Activated naive CD8-positive, alpha-beta T cell treated with anti-CD3 and anti-CD28 coated beads for 36 hours (primary cell): ENCODE measurements at places on chromosomes 12 and 14. TPM values are rescaled to one million over a fixed set of nuclear protein-coding genes. Genes with fewer than 3 reads are reported as not detected.

Gene ABCD2
- total RNA-seq = 3.6 TPM

GRCh38 chr14:100436745-100437406, 113.7 kb downstream of the SLC25A47 start:
- H3K4me1 ChIP-seq = peaks cover 32% of the 10 kb centered on the region
- no peak for DNase-seq
- no peaks in the 10 kb centered on the region for H3K27me3 ChIP-seq

DNA sequence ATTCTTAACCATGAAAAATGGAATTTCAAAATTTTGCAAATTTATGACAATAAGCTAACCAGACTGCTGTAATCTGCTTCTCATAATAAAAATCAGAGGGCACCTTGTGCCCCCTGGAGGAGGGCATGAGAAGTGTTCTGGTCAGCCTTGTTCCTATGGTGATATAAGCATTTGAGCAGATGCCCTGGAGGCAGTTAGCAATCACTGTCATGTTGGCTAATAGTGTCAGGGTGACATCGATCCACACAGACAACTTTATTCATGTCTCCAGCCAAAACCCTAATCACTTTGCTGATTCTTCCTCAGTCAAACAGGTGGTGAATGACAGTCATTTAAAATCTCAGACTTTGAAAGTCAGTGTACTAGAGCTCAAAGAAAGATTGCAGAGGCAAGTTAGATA, 943.0 kb downstream of the GALC start:
- DNase-seq = peak; percentile 2
- no peaks in the 10 kb centered on the region for H3K27me3 ChIP-seq
- H3K36me3 ChIP-seq = no peaks in the 10 kb centered on the region
- H3K27ac ChIP-seq = no peak overlapping the region

Gene PCNX1
- total RNA-seq = 37.4 TPM

DNA sequence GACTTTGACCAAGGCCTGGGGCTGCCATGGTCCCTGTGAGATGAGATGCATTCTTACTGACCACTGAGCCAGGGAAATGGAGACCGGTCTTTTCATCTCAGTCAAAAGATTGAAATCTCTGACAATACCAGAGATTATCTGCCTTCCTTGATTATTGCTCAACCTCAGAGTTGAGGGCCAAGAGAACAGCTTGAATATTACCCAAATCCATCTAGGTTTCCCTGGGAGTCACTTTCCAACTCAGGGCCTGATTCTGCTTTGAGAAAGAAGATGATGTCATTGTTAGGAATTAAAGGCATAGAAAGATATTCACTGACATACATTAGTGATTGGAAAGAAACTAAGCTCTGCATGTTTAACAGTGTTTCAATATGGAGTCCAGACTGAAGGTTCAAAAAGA, 515.9 kb upstream of the TBX3 start:
- DNase-seq = no peak
- peaks cover 2% of the 10 kb centered on the region for H3K27me3 ChIP-seq
- no peak overlapping the region for H3K27ac ChIP-seq
- no peaks in the 10 kb centered on the region for H3K4me1 ChIP-seq

Gene BRF1
- total RNA-seq = 21.9 TPM

GRCh38 chr14:54306806-54307205, 90.0 kb upstream of the CDKN3 start:
- DNase-seq = no peak
- no peak overlapping the region for H3K27ac ChIP-seq
- peaks cover 7% of the 10 kb centered on the region for H3K27me3 ChIP-seq
- no peak overlapping the region for H3K4me3 ChIP-seq

Gene CMA1
- total RNA-seq = 0.50 TPM

Gene NCAPD2
- 171 TPM for total RNA-seq

DNA sequence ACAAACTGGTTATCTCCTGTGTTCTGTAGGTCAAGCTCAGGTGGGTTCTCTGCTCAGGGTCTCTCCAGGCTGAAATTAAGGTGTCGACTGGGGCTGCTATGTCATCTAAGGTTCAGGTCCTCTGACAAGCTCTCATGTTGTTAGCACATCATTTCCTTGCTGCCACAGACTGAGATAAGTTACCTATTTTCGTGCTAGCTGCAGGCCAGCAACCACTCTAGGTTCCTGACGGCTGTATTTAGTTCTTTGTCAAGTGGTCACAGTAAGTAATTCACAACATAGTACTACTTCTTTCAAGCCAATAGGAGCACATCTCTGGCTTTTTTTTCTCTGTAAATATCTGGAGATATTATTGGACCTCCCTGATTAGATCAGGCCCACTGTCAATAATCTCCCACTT, 169.3 kb upstream of the CAND1 start:
- H3K36me3 ChIP-seq = no peaks in the 10 kb centered on the region
- H3K27me3 ChIP-seq = peaks cover 3% of the 10 kb centered on the region
- DNase-seq = no peak
- H3K27ac ChIP-seq = no peak overlapping the region
